GM13977 (cell line): ENCODE measurements at places on chromosomes 12 and 14.
A peak's percentile ranks its signal among the peaks of the same experiment; 100 is the strongest.

GRCh38 chr14:103078420-103078749 lies 5.6 kb upstream of the LBHD2 start:
- DNase-seq: peak; percentile 92

GRCh38 chr14:87999277-87999676 lies 5.7 kb upstream of the GPR65 start:
- no peak for DNase-seq

- no peak for DNase-seq
These were observed 9.8 kb downstream of the GALNT6 start for GRCh38 chr12:51381226-51382079.

GRCh38 chr14:72850360-72850759 lies 43.5 kb downstream of the DPF3 start:
- DNase-seq: no peak

- no peak for DNase-seq
These were observed 134.4 kb upstream of the FGD4 start for GRCh38 chr12:32264961-32265360.

DNA sequence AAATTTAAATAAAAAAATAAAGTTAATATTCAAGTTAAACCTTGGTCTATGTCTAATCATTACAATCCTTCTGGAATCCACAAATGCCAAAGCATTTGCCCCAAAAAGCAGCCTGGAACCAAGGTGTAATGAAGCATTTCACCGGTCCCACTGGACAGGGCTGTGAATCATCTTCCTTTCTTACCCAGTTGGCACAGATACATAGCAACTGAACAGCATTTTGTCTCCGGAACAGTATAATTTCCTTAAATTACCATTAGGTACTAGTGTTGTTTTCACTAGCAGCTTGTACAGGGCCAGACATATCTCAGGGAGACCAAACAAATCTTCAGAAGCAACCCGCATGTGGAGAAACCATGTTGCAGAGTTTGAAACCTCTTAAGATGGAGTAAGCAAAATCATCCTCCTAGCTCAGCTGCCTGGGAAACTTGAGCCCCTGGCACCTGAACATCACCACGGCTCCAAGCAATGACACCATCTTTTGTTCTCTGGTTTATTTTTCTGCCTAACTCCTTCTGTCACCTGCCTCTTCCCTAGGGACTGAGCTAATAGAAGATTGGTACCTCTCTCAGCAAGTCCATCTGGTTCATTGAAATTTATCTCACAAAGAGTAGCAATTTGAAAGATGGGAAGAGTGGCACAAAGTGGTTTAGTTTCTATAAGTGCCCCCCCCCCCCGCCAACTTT lies 17.9 kb upstream of the MDM1 start:
- no peak for DNase-seq

DNA sequence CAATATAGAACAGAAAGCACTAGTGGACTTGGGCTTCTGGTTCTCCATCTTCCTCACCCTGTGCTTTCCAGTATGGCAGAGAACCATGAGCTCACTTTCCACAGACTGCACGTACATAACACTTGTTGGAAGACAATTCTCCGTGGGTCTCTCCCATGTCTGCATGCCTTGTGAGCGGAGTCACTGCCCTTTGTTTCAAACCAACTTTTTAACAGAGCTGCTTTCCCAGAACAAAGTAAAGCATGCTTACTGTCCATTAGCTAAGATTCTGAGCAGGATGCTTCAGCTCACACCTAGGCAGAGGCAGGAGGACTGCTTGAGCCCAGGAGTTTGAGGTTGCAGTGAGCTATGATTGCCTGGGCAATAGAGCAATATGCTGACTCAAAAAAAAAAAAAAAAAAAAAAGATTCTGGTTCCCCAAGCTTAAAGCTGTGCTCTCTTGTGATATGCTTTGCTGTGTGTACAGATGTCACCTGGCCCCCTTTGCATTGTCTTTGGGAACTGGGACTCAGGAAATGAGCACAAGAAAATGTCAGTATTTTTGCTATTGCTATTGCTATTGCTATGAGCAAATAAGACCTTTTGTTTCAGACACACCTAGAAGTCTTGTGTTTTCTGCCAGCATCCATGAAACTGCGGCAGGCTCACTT lies 54.6 kb upstream of the PTGR2 start:
- DNase-seq: no peak

DNA sequence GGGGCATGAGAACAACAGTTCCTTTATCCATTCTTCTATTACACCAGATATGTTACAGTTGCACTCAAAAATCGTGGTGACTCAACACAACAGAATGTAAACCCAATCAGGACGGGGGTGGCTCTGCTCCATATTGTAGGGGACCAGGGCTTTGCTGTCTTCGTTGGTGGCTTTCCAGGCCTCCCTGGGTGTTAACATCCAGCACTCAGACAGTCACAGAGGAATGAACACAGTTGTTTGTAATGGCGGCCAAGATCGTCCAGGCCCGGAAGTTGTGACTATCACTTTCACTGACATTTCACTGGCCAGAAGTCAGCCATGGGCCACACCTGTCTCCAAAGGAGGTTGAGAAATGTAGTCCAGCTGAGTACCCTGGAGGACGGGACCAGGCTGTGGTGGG lies 204.1 kb downstream of the CACNA1C start:
- no peak for DNase-seq

GRCh38 chr12:44851586-44851985 lies 24.5 kb downstream of the NELL2 start:
- DNase-seq: no peak

- DNase-seq: no peak
These were observed 48.4 kb downstream of the ETV6 start for GRCh38 chr12:11697670-11698387.

- no peak for DNase-seq
These were observed 30.6 kb downstream of the NAV3 start for GRCh38 chr12:77861317-77861716.

GRCh38 chr12:82414926-82415325 lies 56.6 kb downstream of the METTL25 start:
- no peak for DNase-seq

DNA sequence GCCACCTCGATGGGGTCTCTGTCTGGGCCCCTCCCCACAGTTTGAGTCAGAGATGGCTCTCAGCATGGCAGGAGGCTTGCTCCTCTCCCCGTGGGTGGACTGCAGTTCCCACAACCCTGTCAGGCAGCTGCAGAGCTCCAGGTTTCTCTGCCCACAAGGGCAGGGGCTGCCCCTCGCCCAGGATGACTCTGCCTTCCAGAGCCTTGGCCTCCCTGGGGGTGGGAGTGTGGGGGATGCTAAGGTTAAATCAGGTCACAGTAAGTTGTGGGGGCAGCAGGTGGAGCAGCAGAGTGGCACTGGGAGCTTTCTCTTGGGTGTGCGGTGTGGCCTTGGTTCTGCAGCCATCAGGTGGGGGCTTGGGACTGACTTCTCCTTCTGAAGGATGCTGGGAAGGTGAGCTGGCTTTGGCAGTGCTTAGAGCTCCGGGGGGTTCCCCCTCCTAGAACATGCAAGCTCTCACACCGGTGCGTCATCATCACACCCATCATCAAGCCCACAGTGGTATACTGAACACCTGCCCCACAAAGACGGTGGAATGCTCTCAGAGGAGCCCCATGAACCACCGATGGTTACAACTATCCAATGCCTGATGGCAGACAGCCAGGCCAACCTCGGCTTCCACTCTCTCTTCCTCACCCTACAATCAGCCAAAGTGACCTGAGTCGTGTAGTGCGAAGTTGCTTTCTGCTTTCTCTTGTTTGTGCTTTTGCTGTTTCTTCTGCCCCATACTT lies 39.7 kb downstream of the ERH start:
- DNase-seq: no peak

DNA sequence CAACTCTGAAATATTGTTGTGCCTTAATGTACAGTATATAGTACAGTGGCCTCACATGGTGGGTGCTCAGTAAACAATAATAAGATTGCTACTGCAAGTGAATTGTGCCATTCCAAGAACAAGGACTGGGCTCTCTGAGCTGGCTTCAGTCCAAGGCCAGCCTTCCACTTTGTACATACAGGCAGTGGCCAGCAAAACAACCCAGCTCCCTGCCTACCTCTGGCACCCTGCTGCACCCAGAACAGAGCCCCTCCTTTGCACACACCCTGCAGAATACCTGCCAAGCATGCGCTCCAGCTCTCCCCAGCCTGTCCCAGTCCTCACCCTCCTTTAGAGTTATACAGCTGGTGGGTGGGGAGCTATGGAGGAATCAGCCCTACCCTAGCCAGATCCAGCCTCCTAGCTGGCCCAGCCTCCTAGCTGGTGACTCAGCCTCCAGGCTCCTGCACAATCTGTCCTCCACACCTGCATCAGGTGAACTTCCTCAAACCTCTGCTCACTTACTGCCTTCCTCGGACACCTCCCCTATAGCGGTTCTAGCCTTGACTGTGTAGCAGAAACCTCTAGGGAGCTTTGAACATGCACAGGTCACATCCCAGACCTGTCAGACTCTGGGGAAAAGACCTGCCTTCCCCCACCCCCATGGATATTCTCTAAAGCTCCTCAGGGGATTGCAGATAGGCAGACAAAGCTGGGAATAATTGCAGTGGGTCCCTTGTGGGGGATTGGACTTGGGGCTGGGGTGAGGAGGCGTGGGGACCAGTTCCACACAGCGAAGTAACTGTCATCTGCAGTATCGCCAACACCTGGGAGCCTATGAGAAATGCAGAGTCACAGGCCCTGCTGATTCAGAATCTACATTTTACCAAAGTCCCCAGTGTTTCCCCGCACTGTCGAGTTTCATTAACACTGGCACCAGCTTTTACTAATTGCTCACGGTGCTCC lies 17.9 kb downstream of the ZDHHC22 start:
- DNase-seq: no peak

DNA sequence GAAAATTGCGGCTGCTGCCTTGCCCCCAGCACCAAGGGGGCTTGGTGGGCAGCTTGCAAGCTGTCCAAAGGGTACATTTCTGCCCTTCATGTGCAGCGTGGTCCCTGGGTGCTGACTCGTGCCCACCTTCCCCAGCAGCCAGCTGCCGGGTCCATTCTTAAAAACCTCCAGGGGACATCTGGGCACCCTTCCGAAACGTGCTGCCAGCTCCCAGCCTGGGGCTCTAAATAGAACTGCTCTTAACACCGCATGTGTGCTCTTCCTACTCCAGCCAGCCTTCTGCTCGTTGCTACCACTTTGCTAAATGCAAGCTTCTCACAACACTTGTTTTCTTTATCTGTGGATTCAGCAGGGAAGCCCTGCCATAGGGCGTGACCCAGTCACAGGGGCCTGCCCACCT lies 66.0 kb downstream of the RIMBP2 start:
- DNase-seq: no peak

DNA sequence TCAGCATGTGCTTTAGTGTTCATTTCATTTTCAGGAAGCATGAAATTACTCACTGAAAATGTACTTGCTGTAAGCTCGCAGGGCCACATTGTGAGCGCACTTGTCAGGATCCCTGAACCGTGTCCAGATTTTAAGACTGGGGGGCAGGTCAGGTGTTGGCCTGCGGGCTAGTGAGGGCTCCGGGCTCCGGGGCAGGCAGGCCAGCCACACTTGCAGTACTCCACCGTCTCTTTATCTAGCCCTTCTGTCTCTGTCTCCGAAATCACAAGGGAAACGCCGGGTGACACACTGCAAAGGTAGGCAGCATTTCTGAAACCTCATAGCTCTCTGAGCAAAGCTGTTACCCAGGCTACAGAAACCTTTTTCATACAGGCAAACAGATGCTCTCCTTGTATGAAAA lies 98.7 kb downstream of the EML1 start:
- no peak for DNase-seq

DNA sequence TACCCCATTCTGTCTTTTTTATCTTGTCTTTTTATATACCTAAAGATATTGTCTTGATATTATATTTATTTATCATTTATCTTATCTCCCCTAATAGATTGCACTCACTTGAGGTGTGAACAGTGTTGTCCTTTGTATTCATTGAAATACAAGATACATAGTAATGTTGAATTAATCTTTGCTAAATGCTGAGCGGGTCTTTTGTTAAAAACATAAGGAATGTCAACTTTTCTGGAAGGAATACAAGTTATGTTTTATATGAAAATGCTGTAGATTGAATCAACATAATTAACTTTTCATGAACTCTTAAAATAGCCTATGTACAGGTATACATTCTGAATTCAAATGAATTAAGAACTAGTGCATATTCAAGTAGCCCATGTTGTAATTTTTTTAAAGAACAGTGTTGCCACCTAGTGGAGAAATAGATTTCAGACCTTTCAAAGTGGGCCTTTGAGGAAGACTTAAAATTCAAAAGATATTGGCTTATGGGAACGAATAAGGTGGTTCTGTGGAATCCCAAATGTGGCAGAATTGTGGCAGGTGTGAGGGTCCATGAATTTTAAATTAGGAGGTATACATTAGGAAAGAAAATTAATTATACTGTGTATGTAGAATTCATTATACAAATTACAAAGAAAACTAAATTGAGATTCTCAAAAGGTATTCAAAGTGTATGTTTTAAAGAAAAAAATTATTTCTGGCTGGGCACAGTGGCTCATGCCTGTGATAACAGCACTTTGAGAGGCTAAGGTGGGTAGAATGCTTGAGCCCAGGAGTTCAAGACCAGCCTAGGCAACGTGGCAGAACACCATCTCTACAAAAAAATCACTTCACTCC lies 19.1 kb downstream of the BBOF1 start:
- peak; percentile 58 for DNase-seq

GRCh38 chr12:57614178-57614947 lies 3.1 kb downstream of the ARHGEF25 start:
- peak; percentile 89 for DNase-seq

- DNase-seq: no peak
These were observed 354.9 kb downstream of the RAD51B start for GRCh38 chr14:68174446-68174845.

DNA sequence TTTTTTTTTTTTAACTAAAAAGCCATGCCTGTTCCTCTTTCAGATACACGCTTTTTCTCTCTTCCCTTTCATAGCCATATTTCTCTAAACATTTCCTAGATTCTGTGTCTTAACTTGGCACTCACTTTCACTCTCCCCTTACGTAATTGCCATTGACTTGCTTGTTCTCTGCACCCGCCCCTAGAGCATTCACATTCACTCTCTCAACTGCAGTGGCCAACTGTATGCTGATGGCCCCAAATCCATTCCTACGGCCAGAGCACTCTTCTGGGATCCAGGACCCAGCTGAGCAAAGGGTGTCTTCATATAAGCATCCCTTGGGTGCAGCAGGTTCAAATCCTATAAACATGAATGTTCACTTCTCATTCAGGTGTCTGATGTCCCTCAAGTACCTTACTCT lies 59.5 kb downstream of the CKB start:
- no peak for DNase-seq

DNA sequence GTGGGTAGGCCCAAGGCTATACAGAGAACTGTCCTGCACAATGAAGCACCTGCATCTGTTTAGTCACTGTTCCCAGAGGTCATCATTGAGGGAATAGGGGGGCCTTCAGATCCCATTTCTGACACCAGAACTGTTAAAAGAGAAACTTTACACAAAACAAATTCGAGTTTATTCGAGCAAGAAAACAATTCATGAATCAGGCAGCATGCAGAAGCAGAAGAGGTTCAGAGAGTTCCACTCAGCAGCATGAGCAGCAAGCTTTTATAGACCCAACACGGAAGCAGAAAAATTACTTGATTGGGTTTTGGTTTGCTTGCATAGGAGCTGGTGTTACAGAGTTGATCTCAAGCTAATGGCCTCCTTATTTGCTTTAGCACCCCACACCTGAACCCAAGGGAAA lies 1.7 kb upstream of the SFSWAP start:
- DNase-seq: no peak

- no peak for DNase-seq
These were observed 93.7 kb upstream of the USP15 start for GRCh38 chr12:62166525-62166924.

- DNase-seq: peak; percentile 24
These were observed 524.4 kb downstream of the MED13L start for GRCh38 chr12:115752913-115753726.
